ENCODE measurements at places on chromosomes 12 and 14.

DNA sequence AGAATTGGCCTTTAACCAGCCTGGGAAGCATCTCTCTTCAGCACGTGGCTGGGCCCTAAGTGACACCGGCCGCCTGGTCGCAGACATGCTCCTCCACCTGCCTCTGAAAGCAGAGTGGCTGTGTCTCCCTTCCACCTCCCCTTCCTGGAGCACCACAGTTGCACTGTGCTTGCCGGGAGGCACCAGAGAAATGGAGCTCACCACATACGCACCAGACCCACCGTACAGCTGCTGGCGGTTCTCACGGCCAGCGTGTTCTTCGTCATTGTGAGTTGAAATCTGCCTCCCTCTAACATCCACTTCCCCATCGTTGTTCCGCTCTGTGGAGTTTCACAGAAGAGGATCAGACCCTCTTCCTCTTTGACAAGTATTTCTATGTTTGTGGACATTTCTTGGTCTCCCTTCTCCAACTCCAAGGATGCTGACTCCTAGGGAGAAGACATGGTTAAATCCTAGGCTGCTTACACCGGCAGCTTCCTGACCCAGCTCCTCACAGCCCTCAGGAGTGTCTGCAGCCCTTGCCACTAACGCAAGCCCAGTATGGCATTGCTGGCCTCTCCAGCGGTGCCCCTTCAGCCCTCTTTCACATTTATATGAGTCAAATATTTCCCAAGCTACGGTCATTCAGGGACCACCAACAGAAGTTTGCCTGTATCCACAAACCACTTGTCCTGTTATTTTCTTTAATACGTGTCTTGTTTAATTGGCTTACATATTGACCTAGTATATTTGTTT lies 11.5 kb upstream of the KRT5 start:
- DNase-seq, result no peak

- DNase-seq, result no peak
Measured at GRCh38 chr14:92914087-92914656, 8.8 kb upstream of the CHGA start.

DNA sequence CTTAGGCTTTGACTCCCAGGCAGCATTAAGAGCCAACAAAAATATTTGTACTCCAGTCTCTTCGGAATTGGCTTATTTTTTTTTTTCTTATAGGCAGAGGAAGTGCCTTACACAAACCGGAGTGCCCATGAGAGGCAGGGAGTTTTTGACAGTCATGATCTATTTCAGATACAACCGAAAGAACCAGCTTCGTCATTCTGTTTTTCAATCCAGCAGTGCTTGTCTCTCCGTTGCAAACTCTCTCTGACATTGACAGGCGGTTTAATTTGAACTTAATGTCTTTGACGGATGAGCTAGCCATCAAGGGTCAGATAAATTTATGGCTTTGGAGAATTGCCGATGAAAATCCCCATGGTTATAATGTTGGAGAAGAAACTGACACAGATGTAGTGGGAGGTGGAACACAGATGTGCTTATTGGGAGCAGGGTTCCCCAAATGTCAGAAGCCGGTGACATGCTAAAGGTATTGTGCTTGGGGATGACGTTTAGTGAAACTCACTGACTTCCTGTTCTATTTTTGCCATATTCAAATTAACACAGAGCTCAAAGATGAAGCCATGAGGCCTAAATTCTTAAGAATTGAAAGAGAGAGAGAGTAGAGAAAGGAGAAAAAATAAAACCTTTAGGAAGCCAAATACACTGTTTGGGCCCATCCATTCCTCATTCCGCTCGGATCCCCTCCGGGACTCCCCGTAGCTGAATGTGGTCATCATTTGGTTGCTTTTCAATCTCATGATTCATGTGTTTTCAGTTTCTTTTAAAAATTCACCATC lies 59.7 kb downstream of the PLXNC1 start:
- DNase-seq, result peak; percentile 4

- DNase-seq, result no peak
Measured at GRCh38 chr12:27345376-27345775, 12.7 kb downstream of the BMAL2 start.

DNA sequence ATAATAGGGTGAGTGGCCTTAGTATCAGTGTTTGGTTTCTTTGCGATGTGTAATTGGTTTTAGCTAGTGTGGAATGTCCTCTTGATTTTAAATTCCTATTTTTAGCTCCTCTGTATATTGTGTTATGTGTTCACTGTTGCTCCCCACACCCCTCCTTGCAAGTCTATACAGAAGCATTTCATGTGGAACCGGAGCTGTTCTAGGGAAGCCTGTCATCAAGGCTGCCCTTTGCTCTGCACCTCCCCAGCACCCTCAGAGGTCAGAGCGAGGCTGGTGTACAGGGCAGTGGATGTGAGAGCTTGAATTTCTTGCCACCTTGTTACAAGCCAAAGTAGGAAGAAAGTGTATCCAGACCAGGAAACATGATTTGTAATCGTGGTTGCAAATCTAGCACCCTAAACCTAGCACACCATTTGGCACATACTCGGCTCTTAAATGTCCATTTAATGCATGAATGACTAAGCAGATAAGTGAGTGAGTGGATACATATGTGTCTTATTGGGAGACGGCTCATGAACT lies 376.8 kb downstream of the RGS6 start:
- no peak for DNase-seq

GRCh38 chr12:116777245-116777644 lies 39.1 kb downstream of the RNFT2 start:
- DNase-seq, result no peak

GRCh38 chr14:99689266-99690236 lies 5.5 kb downstream of the CYP46A1 start:
- no peak for DNase-seq

- no peak for DNase-seq
Measured at GRCh38 chr12:26808766-26809476, 24.1 kb downstream of the ITPR2 start.

DNA sequence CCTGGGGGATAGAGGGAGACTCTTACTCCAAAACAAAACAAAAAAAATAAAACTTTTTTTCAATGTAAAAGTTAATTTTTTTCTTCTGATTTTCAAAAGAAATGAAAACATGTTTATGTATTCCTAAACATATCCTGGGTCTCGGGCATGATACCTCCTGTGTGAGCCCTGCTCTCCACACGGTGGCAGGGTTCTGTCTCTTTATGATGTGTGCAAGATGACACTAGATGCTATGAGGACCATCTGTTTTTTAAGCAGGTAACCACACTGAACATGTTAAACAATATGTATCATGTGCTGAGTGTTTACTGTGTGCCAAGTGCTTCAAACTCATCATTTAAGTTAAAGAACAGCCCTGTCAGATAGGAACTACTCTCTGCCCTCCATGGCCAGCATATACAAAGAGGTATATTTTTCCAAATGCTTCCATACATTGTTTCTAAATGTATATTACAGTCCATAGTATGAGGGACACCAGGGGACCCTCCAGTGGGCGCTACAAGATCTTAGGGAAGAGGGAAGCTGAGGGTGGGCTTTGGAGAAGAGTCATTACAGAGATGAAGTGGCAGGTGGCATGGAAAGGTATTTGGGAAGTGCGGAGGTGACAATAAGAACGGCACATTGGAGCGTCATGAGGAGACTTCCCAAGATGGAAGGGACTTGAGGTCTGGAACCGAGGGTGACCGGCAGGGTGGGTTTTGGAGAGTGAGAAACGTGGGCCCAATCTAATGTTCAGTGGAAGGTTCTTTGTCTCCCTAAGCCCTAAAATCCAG lies 28.5 kb downstream of the FOS start:
- DNase-seq, result no peak

- no peak for DNase-seq
Measured at GRCh38 chr14:49586673-49587460, 687 bp upstream of the RPS29 start.

DNA sequence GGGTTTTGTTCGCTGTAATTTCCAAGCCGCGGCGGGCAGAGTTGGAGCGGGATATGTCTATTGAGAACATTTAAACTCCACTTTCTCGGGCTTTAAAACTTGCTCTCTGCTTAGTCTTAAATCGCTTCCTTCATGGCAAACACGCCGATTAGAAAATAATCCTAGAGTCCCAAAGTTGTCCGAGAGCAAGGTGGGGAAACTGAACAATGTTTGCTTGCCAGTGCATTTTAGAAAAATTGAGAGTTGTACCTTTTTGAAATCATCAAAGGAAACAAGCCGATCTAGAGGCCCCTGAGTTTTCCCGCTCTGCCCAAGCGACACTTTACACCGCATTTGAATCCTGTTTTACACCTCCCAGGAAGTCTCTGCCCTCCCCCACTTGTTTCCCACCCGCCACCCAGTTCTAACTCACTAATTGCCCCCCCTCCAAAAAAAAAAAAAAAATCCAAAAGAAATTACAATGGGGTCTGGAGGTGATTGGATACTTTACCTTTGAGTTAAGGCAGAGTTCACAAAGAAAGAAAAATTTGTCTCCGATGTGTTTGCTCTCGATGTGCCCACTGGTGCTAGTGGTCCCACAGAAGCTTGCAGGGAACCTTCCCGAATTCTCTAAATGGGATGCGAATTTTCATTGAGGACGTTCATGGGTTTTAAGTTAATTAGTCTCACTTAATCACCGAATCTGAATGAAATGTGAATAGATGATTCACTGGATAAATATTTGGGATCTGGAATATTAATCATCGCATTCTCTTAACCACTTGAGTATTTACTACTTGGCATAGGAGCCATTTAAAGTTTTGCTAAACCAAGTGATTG lies 2.3 kb downstream of the HMGA2 start:
- no peak for DNase-seq
